ENCODE measurements at places on chromosomes 6 and 20.
A peak's percentile ranks its signal among the peaks of the same experiment; 100 is the strongest.

GRCh38 chr20:54624706-54625390 lies 149.5 kb downstream of the DOK5 start:
- DNase-seq, result no peak

DNA sequence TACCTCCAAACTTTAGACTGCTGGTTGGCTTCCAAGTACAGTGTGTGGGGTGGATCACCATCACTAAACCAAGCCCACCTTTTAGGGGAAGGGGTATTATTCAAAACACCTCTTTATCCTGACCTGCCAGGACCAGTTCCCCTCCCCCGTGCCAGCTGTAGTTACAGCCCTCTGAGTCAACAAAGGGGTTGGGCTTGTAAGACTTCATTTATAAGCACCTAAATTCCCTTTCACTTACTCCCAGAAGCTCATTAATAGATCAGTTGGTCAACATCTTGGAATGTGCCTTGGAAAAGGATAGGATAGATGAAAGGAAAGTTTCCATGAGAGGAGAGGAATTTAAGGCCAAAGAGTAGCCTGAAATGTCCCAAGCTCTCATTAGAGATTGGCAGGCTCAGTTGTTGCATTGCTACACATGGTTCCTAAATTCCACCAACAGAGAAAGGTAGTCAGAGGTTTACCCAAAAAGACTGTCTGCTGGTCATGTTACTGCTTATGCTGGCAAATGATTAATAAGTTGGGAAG lies 59.2 kb downstream of the TNFAIP3 start:
- no peak for DNase-seq

GRCh38 chr6:31356216-31356945 lies 598 bp downstream of the HLA-B start:
- DNase-seq, result no peak

- DNase-seq, result no peak
Observed at GRCh38 chr6:13097454-13097853, 230.9 kb downstream of the TBC1D7 start.

- DNase-seq, result no peak
Observed at GRCh38 chr6:12097791-12098190, 85.7 kb downstream of the HIVEP1 start.

DNA sequence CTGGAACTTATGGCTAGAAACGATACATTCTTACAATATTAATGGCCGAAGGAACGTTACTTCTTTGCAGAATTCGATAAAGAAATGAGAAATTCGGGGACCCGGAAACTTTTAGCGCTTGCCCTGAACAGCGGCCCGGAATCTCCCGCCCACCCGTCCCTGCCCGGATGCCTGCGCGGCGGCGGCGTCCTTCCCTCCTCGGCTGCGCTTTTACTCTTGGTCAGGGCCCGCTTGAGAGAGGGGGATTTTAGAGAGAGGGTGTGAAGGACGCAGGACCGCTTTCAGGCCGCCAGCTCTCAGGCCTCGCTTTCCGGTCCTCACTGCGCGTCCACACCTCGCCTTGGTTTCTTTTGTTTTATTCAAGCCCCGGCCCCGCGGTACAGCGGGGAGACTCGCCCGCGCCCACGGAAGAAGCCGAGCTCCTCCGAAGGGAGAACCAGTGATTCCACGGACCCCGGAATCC lies 243.7 kb downstream of the ARID1B start:
- peak; percentile 52 for DNase-seq

- no peak for DNase-seq
Observed at GRCh38 chr6:99104218-99104617, 156.5 kb upstream of the FBXL4 start.

GRCh38 chr20:24866008-24866407 lies 83.1 kb upstream of the CST7 start:
- DNase-seq, result no peak

- DNase-seq, result no peak
Observed at GRCh38 chr20:38342713-38343310, 3.5 kb upstream of the LBP start.

GRCh38 chr6:165988302-165988756 lies 179.3 kb downstream of the TBXT start:
- DNase-seq, result no peak

DNA sequence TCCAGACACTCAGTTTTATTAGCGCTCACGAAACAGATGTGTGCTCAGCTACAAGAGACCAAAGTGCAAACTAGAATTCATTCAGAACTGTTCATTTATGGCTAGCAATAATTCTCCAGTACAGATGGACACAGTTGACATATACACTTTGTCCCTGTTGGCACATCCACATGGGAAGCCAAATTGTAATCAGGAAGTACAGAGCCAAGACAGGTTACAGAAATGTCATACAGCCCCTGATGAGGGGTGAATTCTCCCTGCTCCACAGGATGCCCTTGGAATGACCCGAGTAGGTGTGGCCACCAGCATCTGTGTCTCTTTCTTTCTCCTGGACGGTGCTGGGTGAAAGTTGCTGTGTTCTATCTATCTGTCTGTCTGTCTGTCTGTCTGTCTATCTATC lies 7.6 kb downstream of the DHX35 start:
- no peak for DNase-seq

- no peak for DNase-seq
Observed at GRCh38 chr20:24732599-24732998, 216.5 kb upstream of the CST7 start.

GRCh38 chr20:21134883-21135493 lies 9.1 kb downstream of the KIZ start:
- DNase-seq, result no peak

- no peak for DNase-seq
Observed at GRCh38 chr20:38343311-38344106, 2.8 kb upstream of the LBP start.

GRCh38 chr6:7572213-7572943 lies 17.6 kb upstream of the SNRNP48 start:
- DNase-seq, result no peak

DNA sequence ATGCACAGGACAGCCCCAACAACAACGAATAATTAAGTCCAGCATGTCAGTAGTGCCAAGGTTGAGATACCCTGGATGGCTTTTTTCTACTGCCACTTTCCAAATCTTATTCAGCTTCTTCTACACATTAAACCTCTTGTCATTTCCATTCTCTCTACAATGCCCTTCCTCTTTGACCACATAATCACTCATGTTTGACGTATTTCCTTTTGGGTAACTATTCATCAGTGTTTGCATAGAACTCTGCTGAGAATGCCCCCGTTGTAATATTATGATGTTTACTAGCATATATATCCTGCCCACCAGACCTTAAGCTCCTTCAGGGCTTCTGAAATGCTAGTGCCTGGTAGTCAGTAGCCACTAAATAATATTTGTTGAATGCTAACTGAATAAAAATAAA lies 515.3 kb upstream of the RNF217 start:
- DNase-seq, result no peak

DNA sequence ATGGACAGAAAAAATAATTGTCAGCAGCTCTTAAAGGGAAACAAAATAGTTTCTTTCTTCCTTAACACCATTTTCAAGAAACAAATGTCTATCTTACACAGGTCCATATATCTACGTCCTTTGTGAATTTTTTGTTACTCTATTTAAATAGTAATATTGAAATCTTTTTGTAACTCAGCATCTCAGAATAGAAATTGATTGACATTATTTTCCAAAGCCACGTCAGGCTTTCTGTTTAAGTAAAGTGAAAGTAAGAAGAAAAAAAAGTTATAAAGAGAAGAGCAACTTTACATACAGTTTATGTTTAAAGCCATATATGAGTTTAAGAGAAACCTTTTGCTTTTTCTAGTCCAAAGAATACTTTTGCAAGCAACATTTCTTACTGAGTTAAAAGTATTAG lies 402.9 kb upstream of the SOX4 start:
- DNase-seq, result no peak

DNA sequence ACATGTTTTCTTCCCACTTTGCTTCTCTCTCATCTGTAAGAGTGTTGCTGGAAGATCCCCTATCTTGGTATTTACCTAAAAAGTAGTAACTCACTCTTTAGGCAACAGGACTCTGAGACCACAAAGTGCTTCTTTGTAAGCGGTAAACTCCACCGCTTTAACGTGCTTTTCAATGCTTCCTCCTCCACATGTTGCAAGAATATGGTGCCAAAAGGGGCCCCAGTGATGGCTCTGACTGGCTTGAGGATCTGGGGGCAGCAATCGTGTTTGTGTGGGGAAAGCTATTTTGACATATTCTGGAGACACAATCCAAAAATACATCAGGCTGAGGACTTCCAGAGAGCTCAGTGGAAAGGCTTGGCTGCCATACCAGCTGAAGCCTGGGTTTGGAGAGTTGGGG lies 12.4 kb upstream of the CPNE5 start:
- DNase-seq, result no peak

- no peak for DNase-seq
Observed at GRCh38 chr6:151761851-151762250, 45.6 kb upstream of the ESR1 start.

- DNase-seq, result no peak
Observed at GRCh38 chr6:11584244-11584643, 46.7 kb downstream of the TMEM170B start.
